HepG2 (cell line): ENCODE measurements at places on chromosomes 1 and 21.

DNA sequence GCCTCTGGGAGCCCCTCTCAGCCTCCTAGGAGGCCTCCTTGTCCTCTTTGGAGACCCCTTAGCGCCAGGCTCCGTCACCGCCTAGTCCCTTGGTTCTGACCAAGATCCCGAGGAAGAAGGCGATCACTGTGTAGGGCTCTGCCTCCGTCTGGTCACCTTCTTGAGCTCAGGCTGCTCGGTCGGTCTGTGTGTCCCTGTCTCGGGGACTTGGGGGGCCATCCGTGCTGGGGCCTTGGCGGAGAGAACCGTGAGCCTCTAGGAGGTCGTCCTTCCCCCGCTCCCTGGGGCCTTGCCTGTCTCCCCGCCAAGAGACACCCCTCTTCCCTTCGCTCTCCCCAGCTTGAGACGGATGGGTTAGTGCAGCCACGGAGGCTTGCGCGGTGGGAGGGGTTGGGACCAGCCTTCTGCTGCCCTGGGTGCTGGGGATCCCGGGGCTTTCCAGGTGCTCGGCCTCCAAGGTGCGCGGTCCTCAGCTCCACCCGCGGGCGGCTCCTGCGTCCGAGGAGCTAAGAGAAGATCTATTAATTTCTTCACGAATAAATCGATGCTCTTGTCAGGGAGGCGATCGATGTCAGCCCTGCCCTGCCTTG lies 701 bp upstream of the INSRR start:
- DNase-seq, result no peak

GRCh38 chr1:245161866-245162265 lies 7.1 kb downstream of the KIF26B start:
- DNase-seq, result no peak

DNA sequence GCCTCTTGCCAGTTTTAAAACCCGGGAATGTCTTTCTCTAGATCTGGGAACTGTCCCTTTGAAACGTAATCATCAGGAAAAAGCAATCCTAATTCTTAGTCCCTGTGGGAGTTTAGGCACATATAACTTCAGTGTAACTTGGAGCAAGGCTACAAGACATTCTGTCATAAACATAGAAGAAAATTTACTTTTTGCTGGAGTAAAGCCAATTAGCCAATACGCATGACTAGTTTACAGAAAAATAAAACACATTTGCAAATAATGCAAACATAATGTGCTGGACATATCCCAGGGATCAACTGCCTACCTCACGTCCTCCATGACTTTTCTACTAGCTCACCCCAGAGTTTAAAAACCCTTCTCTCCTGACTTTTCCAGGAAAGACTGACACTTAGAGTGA lies 970.6 kb downstream of the MRPL39 start:
- no peak for DNase-seq

DNA sequence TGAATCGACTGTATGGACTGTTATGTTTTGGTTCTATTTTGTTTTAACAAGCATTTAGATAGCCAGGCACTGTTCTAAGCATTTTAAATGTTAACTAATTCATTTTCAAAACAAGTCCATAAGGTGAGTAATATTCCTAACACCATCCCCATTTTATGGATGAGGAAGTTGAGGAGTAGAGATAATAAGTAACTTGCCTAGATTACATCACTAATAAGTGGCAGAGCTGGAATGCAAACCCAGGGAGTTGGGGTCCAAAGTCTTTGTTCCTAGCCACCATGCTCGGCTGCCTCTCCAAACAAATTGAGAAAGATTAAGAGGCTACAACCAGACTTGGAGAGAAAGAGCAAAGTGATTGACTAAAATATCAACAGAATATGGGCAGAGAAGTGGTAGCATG lies 12.6 kb upstream of the LEPR start:
- DNase-seq, result peak; percentile 77

DNA sequence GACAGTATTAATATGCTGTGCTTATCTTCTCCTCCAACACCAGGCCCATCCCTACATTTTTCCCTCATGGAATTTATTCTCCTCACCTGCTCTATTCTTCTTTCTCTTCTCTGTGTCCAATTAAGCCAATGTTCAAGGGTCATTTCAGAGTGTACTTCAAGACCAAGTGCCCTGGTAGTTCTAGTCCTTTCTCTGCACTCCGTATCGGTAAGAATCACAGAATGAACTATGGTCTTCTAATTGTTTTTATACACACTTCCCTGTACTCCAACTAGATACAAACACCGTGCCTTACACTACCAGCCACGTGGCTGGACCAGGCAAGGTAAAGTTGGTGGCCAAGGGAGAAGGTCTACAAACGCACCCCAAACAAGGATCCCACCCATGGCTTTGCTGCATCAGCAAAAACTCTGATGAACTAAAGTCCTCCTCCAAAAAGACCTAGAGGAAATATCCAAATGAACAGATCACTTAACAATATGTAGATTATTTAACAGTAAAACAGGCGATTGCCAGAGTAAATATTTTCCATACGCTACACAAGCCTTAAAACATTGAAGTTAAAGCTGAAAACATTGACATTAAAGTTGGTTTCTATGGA lies 40.1 kb upstream of the LPAR3 start:
- no peak for DNase-seq

GRCh38 chr1:240100371-240100934 lies 8.8 kb downstream of the FMN2 start:
- DNase-seq, result no peak

- peak; percentile 21 for DNase-seq
These were observed 16.4 kb downstream of the LDLRAD1 start for GRCh38 chr1:54001591-54001990.

DNA sequence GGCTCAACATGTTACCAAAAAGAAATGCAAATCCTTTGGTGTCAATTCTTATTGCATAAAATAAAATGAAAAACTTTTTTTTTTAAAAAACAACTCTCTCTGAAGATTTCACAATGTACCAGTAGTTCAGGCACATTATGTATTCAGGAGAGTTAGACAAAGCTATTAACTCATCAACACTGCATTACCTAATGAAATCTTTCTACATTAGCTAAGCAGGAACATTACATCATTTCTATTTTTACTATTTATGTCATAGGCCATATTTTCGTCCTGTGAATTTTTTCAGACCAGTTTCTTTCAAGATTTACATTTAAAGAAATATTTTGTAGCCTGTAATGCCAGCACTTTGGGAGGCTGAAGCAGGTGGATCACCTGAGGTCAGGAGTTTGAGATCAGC lies 366.2 kb downstream of the USH2A start:
- DNase-seq, result no peak

DNA sequence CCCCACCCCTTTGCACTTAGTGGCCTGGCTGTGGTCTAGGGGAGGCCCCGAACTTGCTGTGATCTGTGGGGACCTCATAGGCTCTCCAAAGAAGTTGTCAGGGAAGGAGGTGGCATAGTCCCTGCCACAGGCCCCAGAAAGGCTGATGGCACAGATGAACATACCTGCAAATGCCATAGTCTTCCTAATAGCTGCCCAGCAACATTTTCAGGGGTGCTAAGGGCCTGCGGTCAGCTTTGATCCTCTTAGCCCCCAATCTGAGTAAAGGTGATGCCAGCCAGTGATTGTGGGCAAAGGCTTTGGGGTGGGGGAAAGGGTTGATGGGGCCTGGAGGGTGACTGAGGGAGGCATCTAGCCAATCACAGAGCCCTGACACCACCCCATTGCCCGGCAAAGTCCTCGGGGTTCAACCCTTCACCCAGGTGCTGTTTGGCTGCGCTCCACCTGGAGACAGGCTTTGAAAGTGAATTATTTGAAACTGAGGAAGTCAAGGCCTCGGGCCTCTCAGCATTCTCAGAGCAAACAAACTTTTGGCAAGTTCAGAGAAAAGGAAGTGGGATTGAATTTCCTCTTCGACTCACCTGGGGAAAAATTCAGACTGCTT lies 35.8 kb downstream of the PAX7 start:
- DNase-seq, result no peak

DNA sequence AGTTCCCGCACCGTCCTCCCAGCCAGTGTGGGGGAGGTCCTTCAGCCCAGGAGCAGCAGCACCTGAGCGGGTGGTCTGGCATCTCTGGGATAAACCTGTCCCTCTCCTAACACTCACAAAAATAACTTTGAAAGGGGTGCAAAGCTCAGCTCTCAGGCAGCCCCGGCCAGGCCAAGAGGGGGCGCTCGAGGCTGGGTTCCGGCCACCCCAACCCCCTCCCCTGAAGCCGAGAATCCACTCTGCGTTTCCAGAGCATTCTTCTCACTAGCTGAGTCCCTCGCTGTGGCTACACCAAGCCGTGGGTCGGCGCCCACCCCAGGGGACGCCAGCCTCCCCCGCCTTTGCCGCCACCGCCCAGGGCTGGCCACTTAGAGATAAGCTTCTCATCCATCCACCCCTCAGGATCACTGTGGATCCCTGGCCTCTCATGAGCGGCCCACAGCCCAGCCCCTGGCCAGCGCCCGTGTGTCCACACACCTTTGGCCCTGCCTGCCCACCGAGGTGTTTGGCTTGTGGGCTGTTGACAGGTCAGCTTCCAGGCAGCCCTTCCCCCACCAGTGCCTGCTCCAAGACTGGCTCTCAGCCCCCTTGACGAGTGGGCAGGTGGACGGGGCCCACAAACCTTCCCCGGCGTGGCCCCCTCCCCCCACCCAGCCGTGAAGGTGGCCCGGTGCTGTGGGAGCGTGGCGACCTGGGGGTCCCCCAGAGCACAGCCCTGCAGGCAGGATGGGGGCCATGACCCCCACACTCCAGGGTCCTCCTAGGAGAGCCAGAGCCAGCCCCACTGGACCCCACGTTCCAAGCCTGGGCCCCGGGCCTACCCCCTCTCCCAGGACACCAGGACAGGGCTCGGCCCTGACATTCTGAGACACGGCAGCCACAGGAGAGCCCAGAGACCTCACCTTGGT lies 1.9 kb downstream of the FTCD start:
- DNase-seq, result peak; percentile 54

DNA sequence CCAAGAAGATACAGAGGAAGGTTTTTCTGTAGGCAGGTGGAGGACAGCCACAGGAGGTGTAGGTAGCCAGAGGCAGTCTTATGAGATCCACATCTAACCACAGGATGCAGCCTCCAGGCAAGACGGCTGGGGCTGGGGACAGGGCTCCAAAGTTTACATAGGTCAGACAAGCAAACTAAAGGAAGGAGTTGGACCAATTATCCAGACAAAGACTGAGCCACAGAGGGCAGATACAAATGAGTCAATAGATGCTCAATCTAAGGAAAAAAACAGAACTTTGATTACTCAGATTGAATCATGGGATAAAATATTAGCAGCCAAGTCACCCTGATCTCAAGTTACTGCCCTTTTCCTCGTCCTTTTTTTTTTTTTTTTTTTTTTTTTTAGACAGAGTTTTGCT lies 91.6 kb downstream of the RGS7 start:
- DNase-seq, result no peak

GRCh38 chr21:38244885-38245869 lies 11.6 kb upstream of the KCNJ15 start:
- DNase-seq, result no peak

DNA sequence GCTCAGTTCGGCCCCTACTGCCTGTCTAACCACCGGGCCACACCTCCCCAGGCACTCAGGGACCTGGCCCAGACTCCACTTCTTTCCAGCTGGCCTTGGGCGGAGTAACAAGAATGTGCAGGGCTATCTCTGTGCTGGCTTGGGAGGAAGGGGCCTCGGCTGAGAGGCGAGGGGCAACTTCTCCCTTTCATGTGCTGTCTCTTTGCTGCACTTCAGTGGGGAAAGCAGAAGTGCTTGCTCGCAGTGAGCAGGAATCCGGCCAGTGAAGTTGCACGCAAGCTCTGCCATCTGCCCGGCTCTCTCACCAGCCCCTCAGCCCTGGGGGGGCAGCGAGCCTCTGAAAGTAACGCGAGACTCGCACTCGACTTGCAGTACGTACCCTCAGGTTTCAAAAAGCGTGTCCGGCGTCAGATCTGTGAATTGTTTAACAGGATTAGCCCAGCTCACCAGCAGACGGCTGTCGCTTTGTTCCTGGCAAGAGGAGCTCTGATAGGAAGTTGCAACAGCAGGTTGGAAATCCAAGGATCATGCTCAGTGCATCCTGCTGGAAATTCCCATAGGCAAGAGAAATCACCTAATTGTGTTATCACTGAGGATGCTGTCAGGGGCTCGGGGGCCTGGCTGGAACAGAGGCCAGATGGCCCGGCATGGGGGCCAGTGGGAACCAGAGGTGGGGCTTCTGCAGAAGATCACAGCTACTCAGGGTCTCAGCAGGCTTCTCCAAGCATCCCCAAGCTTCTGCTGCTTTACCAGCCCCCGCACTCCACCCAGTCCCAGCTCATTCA lies 221.1 kb downstream of the NPHP4 start:
- DNase-seq, result peak; percentile 5

GRCh38 chr1:48099072-48099773 lies 102.0 kb upstream of the TRABD2B start:
- no peak for DNase-seq

GRCh38 chr1:108067884-108068540 lies 103.0 kb upstream of the VAV3 start:
- DNase-seq, result no peak

DNA sequence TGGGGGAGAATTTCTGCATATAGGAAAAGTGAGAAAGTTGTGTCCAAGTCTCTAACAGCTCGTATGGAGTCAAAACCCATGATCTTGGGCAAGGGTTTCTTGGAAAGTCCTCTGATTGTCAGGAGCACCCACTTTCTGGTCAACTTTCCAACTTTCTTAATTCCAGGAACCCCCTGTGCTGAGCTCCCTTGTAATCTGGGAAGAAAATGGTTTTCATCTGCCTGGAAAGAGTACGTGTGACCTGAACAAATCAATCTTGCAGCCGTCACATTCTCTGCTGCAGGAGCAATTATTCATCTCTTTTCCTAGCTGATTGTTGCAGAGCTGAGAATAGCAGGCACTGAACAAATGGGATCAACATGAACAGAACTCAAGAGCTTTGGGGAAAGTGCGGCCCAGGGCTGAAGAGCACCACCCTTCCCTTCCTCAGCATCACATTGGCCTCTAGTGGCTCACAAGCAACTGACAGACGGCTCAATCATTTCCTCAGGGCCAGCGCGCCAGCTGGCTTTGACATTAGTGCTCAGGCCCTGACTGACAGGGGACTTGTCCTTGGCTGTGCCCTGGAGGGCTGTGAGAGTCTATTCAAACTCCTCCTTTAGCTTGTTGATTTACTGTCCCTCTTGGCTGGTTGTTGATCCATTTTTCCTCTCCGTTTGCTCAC lies 295.2 kb downstream of the HLX start:
- no peak for DNase-seq

- DNase-seq, result peak; percentile 9
These were observed 29.4 kb upstream of the SSX2IP start for GRCh38 chr1:84719543-84720217.

GRCh38 chr1:19220991-19221390 lies 10.9 kb upstream of the UBR4 start:
- no peak for DNase-seq

- DNase-seq, result no peak
These were observed 87.7 kb upstream of the TNFSF4 start for GRCh38 chr1:173294843-173295242.

DNA sequence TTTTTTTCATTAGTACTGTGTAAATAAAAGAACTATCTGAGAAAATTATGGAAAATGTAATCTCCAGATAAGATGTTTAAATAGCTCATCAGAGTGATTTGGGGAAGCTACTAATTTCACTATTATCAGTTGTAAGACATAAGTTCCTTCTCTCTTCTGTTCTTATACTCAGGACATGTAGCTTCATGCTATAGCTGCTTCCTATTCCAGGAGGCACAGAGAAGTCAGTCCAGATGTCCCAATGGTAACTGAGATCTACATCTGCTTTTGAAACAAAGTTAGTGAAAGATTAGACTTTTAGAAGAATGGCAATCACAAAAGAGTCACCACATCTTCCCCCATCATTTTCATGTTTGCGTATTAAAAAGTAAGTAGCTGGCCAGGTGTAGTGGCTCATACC lies 5.6 kb downstream of the MAP3K21 start:
- DNase-seq, result no peak
